Activated CD8-positive, alpha-beta memory T cell treated with anti-CD3 and anti-CD28 coated beads, Interleukin-2, amount 10 ng/mL, durations not matched to agents 7 days and 5 days (primary cell): ENCODE measurements at places on chromosomes 6 and 20. TPM values are rescaled to one million over a fixed set of nuclear protein-coding genes. Genes with fewer than 3 reads are reported as not detected.

The KHDC1L gene
- total RNA-seq, result not detected

DNA sequence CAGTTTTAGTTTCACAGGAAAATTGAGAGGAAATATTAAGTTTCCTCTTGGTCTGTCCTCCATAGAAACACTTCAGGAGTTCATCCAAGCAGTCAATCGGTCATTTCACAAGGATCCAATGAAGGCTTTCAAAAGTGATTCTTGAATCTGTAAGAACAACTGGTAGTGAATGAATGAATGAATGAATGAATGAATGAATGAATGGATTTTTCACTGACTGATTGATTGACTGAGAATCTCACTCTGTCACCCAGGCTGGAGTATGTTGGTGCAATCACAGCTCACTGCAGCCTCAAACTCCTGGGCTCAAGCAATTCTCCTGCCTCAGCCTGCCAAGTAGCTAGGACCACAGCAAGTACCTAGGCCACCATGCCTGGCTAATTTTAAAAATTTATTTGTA is 39.4 kb upstream of the TAF8 start:
- H3K4me3 ChIP-seq, result peak overlapping the region; percentile 37
- DNase-seq, result no peak
- no peaks in the 10 kb centered on the region for H3K27me3 ChIP-seq

The CCNC gene
- 39.3 TPM for total RNA-seq

The POM121L2 gene
- not detected for total RNA-seq

The POU3F2 gene
- total RNA-seq, result not detected

DNA sequence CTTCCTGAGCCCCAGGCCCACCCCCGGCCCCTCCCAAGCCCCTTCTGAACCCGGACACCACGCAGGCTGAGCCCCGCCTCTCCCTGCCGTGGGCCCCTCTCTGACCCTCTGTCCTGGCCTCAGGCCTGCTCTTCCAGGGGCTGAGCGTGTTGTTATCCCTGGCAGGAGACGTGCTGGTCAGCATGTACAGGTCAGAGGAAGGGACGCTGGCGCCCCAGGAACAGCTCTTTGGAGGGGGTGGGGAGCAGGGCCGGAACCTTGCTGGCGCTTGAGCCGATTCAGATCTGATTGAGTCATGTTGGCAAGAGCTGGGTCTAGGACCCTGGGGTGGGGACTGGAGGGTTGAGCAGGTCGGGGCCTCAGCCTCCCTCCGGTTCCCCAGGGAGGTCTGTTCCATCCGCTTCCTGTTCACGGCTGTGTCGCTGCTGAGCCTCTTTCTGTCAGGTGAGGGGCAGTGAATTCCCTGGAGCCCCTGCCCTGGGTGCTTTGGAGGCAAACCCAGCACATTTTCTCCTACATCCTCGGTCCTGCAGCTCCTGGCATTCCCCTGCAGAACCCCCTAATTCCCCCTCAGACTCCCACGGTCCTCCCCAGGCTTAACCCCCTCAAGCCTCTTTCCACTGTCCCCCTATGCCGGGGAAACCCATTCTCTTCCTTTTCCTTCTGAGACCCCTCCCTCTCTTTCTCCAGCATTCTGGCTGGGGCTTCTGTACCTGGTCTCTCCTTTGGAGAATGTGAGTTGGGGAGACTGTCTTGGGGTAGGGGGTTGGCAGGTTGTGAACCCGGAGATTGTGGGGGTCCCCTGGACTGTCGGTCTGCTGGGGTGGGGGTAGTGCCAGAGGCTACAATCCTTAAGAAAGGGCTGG is 2.0 kb downstream of the SPAG4 start:
- peak; percentile 71 for DNase-seq
- H3K36me3 ChIP-seq, result peaks cover 2% of the 10 kb centered on the region
- peaks cover 44% of the 10 kb centered on the region for H3K4me1 ChIP-seq
- peak overlapping the region; percentile 94 for H3K27ac ChIP-seq
- peaks cover 5% of the 10 kb centered on the region for H3K27me3 ChIP-seq

The SNAI1 gene
- total RNA-seq, result 0.21 TPM

GRCh38 chr6:43444582-43444981 is 10.8 kb downstream of the DLK2 start:
- no peak for DNase-seq
- no peaks in the 10 kb centered on the region for H3K27me3 ChIP-seq
- H3K4me3 ChIP-seq, result no peak overlapping the region
- H3K36me3 ChIP-seq, result peaks cover 1% of the 10 kb centered on the region
- no peaks in the 10 kb centered on the region for H3K4me1 ChIP-seq
- H3K27ac ChIP-seq, result no peak overlapping the region

DNA sequence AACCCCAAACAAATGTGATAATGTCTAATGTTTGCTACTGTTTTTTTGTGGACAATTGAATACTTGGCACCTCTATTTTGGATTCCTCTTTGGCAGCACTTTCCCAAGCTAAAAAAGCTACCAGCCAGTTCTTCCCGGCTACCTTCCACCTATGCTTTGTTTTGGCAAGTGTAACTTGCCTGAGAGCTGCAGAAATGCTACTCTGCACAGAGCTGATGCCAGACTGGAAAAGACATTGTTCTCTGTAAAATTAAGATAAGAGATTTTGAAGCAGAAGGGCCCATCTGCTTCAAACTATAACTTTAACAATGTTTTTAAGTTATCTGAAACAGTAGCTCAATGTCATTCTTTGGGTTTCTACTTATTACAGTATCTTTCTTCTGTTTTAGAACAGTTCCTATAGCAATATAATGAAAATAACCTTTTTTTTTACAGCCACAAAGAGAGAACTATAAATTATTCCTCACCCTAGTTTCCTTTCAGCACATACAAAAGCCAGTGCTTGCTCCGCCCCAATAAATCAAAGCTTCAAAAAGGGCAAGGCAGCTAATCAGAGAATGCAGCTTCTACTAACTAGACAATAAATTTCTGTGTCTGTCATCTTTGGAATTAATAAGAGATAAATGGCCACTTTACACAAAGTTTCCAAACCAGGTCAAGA is 183.1 kb downstream of the UBE3D start:
- H3K27me3 ChIP-seq, result peaks cover 23% of the 10 kb centered on the region
- no peaks in the 10 kb centered on the region for H3K36me3 ChIP-seq
- no peak for DNase-seq
- H3K4me3 ChIP-seq, result no peak overlapping the region
- H3K4me1 ChIP-seq, result no peaks in the 10 kb centered on the region
- no peak overlapping the region for H3K27ac ChIP-seq

The OR2J3 gene
- not detected for total RNA-seq

- H3K4me1 ChIP-seq, result peaks cover 50% of the 10 kb centered on the region
- peaks cover 58% of the 10 kb centered on the region for H3K36me3 ChIP-seq
- H3K27me3 ChIP-seq, result no peaks in the 10 kb centered on the region
- peak overlapping the region; percentile 87 for H3K27ac ChIP-seq
- H3K4me3 ChIP-seq, result peak overlapping the region; percentile 91
Measured at GRCh38 chr20:2653556-2654383, 1.3 kb downstream of the NOP56 start.

- no peak overlapping the region for H3K27ac ChIP-seq
- H3K4me3 ChIP-seq, result no peak overlapping the region
- no peaks in the 10 kb centered on the region for H3K36me3 ChIP-seq
- DNase-seq, result no peak
- H3K27me3 ChIP-seq, result peaks cover 27% of the 10 kb centered on the region
Measured at GRCh38 chr6:6105472-6106036, 98.8 kb upstream of the NRN1 start.

The FABP7 gene
- total RNA-seq, result not detected

- H3K27me3 ChIP-seq, result peaks cover 28% of the 10 kb centered on the region
- DNase-seq, result peak; percentile 86
- no peak overlapping the region for H3K4me3 ChIP-seq
- peaks cover 10% of the 10 kb centered on the region for H3K4me1 ChIP-seq
- H3K36me3 ChIP-seq, result no peaks in the 10 kb centered on the region
Measured at GRCh38 chr6:133921249-133921859, 31.7 kb upstream of the TBPL1 start.

DNA sequence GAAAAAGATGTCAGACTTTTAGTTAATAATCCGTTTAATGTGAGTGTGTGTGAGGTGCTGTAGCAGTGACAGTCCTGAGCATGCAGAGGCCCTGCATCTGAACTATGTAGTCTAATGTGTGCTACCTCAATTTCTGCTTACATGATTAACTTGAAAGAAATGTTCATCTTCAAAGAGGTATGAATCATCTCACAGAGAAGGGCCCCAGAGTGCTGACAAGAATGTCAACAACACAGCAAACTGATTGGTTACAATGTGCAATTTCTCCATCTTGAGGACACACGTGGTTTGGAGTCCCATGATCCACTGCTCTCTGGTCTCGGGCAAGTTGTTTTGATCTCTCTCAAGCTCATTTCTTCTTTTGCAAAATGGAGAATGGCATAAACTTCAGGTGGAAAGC is 61.7 kb upstream of the EMILIN3 start:
- H3K27me3 ChIP-seq, result no peaks in the 10 kb centered on the region
- H3K4me3 ChIP-seq, result no peak overlapping the region
- peak overlapping the region; percentile 10 for H3K27ac ChIP-seq

GRCh38 chr6:133392641-133393040 is 151.5 kb downstream of the EYA4 start:
- no peak overlapping the region for H3K4me3 ChIP-seq
- no peaks in the 10 kb centered on the region for H3K27me3 ChIP-seq
- no peaks in the 10 kb centered on the region for H3K36me3 ChIP-seq
